Activated T-helper 9 cell treated with anti-CD3 and anti-CD28 coated beads, Interleukin-2, amount 50 U/mL, for 16 hours (primary cell): ENCODE measurements at places on chromosomes 13 and 19.

DNA sequence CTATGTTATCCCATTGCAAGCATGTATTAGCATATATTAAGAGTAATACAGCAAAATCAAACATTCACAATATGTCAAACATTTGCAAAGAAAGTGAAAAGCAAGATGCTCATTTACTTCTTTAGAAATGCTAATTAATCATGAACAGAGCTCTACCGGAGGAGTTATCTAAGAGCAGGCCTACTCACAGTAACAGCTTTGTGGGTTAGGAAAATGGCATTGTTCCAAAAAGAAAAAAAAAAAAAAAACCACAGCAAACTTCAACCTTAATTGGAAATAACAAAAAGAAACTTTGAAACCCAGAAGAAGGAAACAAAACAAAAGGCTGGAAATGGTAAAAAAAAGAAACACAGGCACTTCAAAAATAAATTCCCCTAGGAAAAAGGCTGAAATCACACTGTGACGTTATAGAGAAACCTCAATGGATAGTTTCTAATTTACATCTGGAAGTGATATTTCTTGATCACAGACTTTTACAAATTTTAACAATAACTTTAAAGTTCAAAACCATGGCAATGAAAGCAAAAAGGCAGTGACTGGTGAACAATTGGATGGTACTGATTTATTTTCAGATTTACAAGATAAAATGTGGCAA, 1236.8 kb upstream of the SPRY2 start:
- no peak for DNase-seq

- no peak for DNase-seq
Measured at GRCh38 chr13:36673352-36673751, 468 bp upstream of the SERTM1 start.

- no peak for DNase-seq
Measured at GRCh38 chr13:109810761-109811510, 24.6 kb upstream of the IRS2 start.

- no peak for DNase-seq
Measured at GRCh38 chr19:39045506-39045905, 13.2 kb upstream of the FBXO27 start.

- no peak for DNase-seq
Measured at GRCh38 chr13:33318037-33318436, 32.5 kb upstream of the STARD13 start.

DNA sequence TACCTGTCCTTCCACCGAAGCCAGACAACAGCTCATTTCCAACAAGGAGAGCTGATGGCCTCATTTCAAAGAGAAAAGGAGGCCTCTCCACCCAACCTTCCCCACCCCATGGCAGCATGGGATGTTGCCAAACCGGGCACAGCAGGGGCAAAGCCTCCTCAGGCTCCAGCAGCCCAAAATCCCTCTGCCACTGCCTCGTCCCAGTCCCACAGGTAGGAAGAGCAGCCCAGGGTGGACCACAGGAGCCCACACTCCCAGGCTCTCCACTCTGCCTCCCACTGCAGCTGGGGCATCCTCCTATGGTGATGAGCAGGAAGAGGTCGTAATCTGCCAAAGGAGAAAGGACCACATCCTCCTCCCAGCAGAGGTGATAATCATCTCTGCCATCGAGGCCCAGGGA, 50.9 kb downstream of the PEPD start:
- no peak for DNase-seq

GRCh38 chr19:13825489-13826441, 30.5 kb downstream of the ZSWIM4 start:
- no peak for DNase-seq

DNA sequence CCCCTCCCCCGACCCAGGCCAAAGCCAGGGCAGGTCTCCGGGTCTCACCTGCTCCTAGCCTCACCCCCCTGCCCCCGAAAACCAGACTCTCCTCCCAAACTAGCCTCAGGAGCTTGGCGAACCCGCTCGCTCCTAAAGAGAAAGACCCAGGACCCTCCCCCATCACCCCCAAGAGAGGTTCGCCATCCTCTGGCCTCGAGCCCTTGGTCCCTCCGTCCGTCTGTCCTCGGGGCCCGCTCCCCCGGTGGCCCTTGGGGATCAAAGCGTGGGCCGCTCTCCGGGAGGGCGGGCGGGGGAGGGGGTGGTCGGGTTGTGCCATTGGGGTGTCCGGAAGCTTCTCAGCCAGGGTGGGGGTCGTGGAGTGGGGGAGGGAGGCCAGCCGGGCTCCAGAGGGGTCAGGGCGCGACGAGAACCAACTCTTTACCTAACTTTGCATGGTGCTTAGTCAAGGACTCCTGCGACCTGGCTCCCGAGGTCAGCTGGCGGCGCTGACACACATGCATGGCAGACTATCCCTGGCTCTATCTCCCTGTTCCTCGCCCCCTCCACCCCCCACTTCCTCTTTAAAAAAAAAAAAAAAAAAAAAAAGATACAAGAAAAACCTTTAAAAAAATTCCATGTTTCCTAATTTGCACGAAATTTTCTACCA, 15.6 kb downstream of the SMIM24 start:
- DNase-seq = no peak

DNA sequence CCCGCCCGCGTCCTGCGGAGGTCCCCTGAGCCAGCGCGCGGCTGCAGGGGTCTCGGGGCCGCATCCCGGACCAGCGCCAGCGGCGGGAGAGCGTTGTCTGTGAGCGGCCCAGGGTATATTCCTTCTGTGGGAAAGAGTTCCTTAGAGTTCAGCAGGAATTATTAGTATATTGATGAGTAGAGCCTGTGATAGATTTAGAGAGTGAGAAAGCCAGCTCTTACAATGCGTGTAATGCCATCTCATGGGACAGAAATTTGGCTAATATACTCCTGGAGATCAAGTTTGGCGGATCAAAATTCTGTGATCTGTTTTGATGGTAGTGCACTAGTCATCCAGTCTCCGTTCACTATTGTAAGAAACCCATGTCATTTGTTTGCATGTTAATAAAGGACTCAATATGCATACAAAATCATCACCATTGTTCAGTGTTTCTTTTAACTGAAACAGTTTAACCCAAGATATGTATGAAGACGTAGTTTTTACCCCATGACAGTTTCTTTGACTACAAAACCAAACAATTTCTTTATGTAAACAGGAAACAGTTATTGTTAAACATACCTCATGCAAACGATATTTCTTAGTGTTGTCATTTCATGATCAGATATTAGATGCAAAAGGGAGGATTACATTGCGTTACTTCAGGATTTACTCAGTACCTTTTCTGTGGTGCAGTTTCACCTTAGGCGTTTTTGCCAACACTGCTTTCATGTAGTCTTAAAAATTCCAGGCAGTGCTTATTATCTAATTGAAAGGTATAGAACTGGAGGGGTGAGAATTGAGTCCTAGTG, 9.9 kb downstream of the TNFRSF19 start:
- DNase-seq = no peak

DNA sequence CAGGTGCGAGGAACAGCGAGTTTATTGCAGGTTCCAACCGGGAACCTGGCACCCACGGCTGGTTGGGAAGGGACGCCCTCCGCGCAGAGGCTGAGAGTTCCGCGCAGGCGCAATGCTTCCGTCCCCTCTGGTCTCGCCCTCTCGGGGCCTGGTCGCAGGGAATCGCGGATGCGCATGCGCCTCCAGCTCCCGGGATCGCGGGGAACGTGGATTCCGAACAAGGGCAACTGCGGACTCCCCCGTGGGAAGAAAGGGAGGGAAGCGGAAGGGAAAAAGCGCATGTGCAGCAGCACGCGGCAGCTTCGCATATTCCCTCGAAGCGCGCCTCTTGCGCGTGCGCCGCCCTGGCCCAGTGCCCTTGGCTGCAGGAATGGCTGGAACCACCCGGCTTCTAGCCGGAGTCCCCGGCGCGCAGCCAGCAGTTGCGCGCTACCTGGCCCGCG, 1.1 kb downstream of the TSSK6 start:
- DNase-seq = no peak

DNA sequence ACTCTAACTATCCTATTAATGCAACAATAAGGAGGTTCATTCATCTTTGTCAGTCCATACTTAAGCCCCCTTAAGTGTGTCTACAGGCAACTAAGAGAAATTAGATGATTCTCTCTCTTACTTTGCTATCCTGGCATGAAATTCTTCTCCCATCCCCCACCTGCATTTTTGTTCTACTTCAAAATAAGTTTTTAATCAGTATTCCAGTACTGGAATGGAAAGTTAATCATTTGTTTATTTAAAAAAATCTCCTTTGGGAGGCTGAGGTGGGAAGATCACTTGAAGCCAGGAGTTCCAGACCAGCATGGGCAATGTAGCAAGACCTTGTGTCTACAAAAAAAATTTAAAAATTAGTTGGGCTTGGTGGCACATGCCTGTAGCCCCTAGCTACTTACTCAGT, 222.1 kb downstream of the MZT1 start:
- DNase-seq = no peak

DNA sequence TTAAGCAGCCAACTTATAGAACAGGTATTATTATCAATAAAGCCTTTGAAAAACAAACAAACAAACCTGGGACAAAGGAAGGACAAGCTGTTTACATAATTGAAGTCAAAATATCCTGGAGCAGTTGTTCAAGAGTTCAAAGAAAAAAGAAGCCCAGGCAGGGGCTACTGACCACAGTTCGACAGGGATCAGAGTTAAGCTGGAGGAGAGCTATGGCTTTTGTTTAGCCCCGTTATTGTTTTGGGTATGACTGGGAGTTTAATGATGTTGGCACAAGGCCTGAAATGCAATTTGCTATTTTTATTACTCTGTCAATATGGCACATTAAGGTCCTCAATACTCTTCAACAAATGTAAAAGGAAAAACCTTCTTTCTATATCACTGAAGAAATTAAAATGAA, 624.4 kb upstream of the KLHL1 start:
- DNase-seq = no peak

DNA sequence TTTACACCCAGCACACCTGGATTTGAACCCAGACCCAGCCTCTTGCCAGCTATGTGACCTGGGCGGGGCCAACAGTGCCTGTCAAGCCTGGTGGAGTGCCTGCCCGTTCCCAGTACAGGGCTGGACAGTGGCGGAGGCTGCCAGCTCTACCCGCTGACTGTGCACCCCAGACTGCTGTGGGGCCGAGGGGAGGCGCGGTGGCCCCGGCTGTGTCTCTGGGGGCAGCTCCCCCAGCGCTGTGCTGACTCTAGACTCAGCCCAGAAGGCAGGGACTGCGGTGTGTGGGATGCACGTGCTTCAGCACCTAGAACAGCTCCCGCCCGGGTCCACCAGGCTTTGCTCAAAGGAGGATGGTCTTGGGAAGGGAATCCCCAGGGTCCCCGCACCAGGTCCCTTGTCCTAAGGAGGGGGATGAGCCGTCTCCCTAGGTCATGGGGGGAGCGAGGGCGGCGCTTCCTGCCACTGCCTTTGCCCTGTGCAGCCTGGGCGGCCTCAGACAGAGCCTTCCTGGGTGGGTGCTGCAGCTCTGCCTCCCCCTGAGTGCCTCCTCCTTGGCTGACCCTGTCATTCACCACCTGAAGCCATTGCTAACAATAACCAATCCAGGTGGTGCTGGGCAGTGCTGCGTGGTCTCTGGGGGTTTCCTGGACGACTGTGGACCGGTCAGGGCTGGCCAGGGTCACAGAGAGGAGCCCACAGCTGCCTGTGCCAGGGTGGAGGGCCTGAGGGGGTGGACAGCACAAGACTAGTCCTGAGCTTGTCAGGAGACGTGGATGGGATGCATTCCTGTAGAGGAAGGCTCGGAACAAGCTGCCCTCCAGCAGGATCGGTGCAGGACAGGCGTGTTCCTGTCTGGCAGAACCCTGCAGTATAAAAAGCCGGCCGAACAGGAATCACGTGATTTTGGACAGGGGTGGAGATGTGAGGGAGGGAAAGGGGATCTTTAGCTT, 18.6 kb downstream of the TMEM255B start:
- DNase-seq = no peak

DNA sequence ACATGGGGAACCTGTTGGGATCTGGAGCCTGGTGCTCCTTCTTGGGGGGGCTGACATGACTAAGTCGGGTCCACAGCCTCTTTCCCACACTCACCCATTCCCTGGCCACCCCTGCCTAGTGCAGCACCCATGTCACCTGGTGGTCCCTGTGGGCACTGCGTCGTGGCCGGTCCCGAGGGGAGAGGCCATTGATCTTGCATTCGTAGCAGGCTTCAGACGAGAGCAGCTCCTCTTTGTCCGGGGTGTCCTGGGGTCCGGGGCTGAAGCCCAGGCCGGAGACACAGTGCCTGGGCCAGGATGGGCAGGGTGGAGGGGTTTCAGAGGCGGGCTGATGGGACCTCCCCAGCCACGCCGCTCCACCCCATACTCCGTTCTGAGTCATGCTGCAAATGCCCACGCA, 19.4 kb downstream of the CCL25 start:
- no peak for DNase-seq

GRCh38 chr19:11921852-11922495, 2.9 kb upstream of the ZNF700 start:
- DNase-seq = no peak

DNA sequence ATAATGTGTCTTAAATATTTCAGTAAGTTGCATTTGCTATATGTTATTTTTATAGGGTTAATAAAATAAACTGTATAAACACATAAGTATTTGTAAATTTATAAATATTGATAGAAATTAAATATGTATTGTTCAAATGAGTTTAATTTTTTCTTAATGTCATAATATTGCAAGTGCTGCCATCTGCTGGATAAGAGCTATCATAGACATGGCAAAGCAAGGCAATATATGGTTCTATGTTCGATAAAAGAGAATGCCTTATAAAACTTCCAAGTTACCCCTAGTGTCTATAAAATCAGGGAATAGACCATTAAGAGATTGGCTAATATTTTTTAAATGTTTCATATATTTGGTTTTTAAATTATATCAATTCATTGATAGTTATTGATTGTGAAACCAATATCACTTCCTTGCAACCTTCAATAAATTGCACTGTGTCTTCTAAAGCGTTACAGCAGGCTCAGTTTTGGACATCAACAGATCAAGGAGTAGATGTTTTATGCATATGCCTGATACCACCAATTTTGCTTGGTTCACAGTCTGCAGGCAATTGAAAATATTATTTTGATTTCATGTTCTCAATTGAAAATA, 29.0 kb upstream of the SLITRK6 start:
- no peak for DNase-seq
